Activated CD4-positive, CD25-positive, alpha-beta regulatory T cell treated with anti-CD3 and anti-CD28 coated beads, Interleukin-2, amount 50 U/mL, for 72 hours (primary cell): ENCODE measurements at places on chromosomes 2 and 18.
A peak's percentile ranks its signal among the peaks of the same experiment; 100 is the strongest.

DNA sequence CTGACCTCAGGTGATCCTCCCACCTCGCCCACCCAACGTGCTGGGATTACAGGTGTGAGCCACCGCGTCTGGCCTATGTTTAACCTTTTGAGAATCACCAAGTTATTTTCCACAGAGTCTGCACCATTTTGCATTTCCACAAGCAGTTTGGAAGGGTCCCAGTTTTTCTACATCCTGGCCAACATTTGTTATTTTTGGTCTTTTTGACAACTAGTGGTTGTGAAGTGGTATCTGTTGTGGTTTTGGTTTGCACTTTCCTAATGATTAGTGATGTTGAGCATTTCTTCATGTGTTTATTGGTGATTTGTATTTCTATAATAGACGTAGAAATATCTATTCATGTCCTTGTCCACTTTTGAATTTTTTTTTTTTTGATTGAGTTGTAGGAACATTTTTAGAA is 67.9 kb downstream of the BIRC6 start:
- DNase-seq, result no peak

- DNase-seq, result no peak
Observed at GRCh38 chr2:190084704-190085103, 22.2 kb upstream of the MSTN start.

- DNase-seq, result no peak
Observed at GRCh38 chr2:127479219-127479825, 47.0 kb downstream of the IWS1 start.

DNA sequence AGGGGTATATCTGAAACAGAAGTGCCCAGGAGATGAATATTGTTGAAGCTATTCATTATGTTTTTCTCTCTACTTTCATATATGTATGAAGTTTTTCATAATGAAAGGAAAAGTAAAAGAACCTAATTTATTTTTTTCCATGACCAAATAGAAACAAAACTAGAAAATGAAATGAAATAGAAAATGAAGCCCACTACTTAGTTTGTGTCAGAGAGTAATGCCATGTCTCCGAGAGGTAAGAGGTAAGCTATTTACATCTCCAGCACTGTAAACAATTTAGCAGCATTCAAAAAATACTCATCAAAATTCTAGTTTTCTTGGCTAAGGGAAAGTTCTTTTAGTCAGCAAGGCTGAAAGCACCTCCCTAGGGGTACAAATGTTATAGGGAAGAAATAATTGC is 238.6 kb downstream of the PTH2R start:
- DNase-seq, result no peak

GRCh38 chr2:19261061-19261460 is 97.4 kb downstream of the OSR1 start:
- no peak for DNase-seq

- no peak for DNase-seq
Observed at GRCh38 chr2:177783835-177784744, 288.5 kb downstream of the PDE11A start.

DNA sequence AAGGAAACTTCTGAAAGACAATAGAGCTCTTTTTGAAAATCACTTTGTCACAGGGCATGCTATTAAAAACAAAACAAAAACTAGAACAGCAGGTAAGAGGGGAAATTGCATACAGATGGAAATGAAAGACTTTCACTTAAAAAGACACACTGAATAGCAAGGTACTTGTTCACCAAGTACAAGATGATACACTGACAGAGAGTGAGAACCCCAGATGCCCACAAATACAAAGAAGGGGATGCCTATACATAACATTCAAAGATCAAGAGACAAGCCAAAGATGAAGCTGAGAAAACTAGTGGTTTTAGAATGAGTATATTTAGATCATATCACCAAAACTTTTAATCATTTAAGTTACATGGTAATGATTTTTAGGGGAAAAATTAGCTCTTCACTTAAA is 60.7 kb downstream of the ASXL2 start:
- DNase-seq, result no peak

- no peak for DNase-seq
Observed at GRCh38 chr2:105143467-105144151, 97.9 kb upstream of the GPR45 start.

DNA sequence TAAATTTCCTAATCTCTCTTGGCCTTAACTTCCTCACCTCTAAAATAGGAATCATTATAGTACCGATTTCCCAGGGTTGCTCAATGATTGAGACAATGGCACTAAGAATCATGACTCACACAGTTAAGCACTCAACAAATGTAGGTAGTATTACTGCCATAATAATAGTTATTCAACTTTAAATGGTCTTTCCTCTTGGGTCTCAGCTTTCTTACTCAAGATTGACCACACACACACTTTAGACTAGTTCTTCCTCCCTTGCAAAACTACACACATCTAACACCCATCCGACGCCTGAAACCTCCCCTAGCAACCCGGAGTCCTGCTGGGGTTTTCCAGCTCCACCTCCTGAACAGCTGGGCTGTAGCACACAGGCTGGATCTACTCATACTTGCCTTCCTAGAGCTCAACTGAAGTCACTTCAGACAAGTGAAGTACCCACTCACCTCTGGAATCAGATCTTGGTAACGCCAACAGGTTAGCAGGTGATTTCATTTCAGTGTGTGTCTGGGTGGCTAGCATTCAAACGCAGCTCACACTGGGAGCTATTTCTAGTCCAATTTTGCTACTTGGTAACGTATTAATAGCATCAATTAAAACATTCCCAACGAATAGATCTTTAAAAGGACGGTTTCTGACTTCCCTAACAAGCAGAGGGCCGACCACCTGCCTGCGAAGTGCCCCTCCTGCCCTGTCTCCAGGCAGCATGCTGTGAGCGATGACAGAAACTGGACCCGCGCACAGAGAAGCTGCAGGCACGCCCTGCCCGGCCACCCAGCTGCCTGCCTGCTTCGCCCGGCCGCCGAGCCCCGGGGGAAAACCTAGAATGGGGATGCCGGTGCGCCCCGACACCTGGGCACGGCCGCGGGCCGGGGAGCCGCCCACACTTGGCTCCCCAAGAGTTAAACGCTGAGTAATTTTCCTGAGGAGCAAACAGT is 1.1 kb downstream of the UXS1 start:
- peak; percentile 57 for DNase-seq

DNA sequence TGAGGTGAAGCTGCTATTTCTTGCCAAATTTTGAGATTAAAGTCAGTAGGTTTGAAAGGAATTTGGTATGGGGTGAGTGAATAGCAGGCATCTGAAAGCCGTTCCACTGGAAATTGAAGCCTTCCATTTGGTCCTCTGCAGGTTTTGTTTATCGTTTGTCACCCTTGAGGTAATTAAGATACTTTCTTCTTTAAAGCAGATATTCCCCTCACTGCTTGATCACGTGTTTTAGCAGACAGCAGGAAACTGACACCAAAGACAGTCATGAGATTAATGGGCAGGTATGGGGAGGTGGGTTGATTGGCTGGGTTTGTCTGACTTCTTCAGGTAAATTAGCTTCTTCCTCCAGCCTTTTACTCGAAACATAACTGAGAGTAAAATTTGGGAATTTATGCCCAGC is 10.7 kb downstream of the LPIN1 start:
- no peak for DNase-seq

GRCh38 chr2:129318581-129319421 is 660.7 kb upstream of the RAB6C start:
- no peak for DNase-seq

GRCh38 chr2:134461511-134461910 is 207.6 kb downstream of the MGAT5 start:
- DNase-seq, result no peak

- no peak for DNase-seq
Observed at GRCh38 chr2:174787487-174788205, 23.4 kb upstream of the CHRNA1 start.
